Activated T-cell treated with anti-CD3 and anti-CD28 coated beads, Interleukin-2, amount 50 U/mL, for 24 hours (primary cell): ENCODE measurements at places on chromosomes 2 and 18.

DNA sequence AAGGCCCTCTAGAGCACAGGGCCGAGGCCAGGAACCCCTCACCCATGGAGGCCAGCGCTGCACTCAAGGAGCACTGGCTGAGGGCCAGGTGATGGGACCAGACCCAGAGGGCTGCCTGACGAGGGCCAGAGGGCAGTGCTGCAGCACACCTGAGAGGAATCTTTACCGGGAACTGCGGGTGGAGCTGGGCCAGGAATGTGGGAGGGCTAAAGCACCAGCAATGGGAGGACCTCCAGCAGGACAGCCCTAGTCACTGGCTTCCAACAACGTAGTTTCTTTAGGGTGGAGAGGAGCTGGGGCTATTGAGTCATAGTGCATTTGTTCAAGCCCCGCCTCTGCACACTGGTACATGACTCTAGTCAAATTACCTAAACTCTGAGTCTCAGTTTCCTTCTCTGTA lies 143.4 kb downstream of the TMEM17 start:
- no peak for DNase-seq

- DNase-seq = no peak
Observed at GRCh38 chr2:50853441-50853840, 178.5 kb downstream of the NRXN1 start.

DNA sequence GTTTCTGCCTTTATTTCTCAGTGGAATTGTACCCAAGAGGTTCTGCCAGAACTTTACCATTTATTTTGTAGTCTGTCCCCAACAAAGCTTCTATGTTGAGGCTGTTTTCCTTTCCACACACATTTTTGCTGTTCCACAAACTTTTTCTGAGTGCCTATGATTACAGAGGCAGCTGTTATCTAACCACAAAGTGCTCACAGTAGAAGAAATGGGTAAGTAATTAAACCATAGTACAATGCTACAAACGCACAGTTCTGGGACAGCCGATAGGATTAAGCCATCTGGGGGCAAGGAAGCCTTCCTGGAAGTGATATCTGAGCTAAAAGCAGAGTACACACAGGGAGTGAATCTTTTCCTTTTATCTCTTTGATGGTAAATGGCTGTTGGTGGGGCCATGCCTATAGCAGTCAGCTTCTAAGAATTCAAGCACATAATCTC lies 3.9 kb upstream of the MGAT4A start:
- no peak for DNase-seq

- no peak for DNase-seq
Observed at GRCh38 chr2:144201868-144202468, 318.0 kb downstream of the ZEB2 start.

DNA sequence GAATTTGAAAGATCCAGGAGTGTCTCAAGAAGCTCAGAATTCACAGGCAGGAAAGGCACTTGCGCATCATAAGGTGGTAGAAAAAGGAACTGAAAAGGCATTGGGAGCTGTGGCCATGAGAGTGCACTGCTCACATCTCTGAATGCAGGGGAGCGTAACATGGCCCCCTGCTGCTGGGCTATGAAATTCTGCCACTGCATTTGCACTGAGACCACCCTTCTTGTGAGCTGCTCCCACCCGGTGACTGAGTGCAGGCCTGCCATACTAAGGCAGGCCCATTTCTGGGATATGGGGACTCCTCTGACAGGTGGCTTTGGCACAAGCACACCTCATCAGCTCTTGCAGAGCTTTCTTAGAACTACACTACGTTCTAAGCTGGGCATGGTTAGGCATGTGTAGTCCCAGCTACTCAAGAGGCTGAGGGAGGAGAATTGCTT lies 25.3 kb upstream of the STARD7 start:
- DNase-seq = no peak

GRCh38 chr2:9310377-9310776 lies 103.8 kb downstream of the ASAP2 start:
- DNase-seq = no peak

DNA sequence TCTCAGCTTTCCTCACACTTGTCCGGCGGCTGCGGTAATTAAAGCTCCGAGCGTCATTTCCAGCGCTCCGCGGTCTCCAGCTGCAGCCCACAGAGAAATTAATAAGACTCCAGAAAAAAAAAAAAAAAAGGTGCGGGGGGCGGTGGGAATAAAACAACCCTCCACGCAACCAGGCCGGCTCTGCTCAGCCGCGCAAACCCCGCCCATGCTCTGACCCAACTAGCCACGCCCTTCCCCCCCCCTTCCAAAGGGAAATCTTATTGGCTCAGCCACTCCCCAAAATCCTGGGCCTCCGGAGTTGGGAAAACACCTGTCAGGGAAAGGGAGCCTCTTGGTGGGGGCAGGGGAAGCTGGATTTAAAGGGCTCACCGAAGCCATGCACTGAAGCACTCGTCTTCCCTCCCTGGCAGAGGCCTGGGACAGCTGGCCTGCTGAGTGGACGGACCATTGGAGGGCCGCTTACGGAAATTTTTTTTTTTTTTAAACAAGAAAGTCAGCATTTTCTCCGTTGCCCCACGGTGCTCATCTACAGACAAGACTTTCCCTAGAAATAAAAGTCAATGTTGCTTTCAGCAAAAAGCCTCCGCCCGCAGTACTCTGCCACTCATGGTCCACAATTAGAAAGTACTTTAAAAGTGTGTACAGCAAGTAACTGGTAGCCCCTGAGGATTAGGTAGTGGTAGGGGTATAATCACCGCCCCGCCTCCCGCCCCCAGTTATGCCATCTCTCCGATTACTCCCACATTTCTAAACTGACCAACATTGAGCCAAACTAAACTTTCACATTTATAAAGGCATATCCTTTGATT lies 674 bp upstream of the ERBB4 start:
- DNase-seq = no peak

DNA sequence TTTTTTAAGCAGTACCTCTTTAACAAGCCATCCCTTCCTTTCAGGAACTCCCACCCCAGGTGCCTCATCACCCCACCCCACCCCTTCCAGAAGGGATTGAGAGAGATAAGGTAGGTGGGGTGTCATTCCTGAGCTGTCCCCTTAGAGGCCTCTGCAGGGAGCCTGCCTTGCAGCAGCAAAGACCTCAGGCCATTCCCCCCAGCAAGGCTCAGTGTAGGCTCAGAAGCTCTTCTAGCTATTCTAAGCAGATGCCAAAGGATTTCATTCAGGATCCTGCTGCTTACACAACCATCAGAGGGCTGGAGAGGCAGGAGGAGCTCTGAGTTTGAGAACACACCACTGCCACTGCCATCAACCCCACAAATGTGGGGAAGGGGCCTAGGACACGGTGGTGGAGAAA lies 5.8 kb upstream of the FIGLA start:
- DNase-seq = no peak
